Activated CD4-positive, alpha-beta T cell treated with anti-CD3 and anti-CD28 coated beads for 4 hours (primary cell): ENCODE measurements at places on chromosomes 5 and 9.

DNA sequence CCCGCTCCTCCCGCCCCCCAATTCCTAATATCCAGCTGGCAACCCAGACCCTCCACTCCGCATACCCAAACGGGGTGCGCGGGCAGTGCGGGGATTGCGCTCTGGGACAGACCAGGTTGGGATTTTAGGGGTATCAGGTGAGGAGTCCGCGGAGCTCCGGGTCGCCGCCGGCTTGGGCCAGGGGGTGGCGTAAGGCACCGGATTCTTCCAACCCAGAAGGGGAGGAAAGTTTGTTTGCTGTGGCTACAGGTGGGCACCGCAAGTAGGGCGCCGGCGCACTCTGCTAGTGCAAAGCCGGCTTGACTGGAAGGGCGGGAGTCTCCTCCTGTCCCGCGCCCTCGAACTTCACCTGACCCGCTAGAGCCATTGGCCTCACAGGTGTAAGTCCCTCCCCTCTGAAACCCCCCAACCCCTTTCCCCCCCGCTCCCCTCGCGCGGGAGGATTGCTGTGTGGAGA is 709 bp downstream of the IQGAP2 start:
- peak; percentile 58 for DNase-seq

GRCh38 chr9:6055666-6056065 is 40.2 kb upstream of the RANBP6 start:
- no peak for DNase-seq

GRCh38 chr9:2026220-2026997 is 11.3 kb downstream of the SMARCA2 start:
- DNase-seq: no peak

GRCh38 chr9:34962546-34962945 is 4.5 kb downstream of the PHF24 start:
- no peak for DNase-seq

DNA sequence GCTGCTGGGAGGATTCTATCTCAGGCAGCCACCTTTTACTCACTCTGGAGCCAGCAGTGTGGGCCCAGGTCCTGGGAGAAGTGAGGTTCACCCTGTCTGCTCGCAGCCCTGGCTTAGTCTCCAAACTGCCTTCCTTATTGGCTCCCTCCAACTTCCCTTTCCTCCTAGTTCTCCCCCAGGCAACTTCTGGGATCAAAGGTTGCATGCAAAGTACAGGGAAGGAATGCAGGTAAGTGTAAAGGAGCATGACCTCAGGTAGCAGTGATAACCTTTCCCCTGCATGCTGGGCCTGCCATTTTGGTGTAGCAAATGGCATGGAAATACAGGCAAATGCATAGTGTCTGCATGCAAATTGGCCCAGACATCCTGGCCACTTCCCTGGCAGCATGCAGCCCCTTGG is 53.8 kb upstream of the ARAP3 start:
- no peak for DNase-seq

- DNase-seq: no peak
These were observed 95.8 kb downstream of the DAPK1 start for GRCh38 chr9:87593359-87593980.

- no peak for DNase-seq
These were observed 98.5 kb downstream of the SNX18 start for GRCh38 chr5:54616031-54616430.

- no peak for DNase-seq
These were observed 7.9 kb upstream of the IER5L start for GRCh38 chr9:129185991-129186390.

DNA sequence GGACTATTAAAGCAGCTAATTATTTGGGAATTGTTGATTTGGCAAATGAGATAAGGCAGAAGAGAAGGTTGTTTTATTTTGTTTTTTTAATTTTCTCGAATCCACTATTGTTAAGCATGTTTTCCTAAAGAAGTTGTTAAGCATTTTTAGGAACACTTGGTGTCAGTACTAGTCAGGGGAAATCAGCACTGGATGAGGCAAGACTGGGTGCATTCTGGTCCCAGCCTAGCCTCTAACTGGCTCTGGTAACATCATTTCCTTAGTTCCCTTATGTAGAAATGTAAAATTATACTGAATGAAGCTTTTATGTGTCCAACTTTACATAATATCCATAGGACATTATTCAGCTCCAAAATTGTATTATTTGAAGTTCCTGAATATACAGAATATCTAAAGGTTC is 196.1 kb downstream of the PCSK5 start:
- DNase-seq: no peak

DNA sequence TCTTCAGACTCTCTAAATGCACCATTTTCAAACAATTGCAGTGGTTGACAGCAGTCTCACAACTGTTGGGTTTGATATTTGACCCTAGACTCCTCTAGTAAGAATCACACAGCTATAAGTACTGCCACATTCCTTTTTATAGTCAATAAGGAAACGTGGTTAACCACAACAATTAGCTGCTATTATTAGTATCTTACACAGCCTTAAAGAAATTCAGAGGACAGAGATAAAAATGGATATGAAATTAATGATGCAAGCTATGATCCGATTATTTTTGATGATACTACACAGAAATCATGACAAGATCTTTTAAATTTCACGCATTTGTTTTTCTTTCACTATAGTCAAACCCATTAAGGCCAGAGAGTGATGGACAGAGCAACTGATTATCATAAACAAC is 288.6 kb upstream of the C9orf72 start:
- no peak for DNase-seq

- no peak for DNase-seq
These were observed 404.6 kb downstream of the GADD45G start for GRCh38 chr9:90009447-90009846.

DNA sequence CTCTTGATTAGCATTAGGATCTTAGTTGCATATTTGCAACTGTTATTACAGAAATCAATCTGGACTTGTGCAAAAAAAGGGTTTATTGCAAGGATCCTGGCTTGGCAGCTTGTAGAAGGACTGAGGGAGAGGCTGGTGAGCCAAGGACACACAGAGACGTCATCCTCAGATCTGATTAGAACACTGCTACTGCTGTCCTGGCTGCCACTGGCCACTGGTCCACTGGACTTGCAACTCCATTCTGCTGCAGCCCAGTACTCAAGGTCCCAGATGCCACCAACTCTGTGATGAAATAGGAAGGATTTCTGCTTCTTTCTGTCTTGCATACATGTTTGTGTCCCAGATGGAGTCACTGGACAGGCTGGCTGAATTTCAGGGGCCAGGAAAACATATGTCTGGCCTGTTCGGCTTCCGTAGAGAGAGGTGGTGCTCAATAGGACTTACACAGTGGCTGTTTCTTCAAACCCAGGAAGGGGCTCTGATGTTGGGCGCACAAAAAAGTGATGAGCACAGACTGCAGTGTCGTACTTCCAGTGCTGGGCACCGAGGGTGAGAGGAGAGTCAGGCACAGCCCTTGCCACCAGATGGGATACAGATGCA is 68.9 kb upstream of the SH3PXD2B start:
- DNase-seq: no peak

- no peak for DNase-seq
These were observed 36.5 kb downstream of the WWC1 start for GRCh38 chr5:168327994-168328393.

GRCh38 chr5:172932313-172933017 is 26.8 kb upstream of the RPL26L1 start:
- peak; percentile 74 for DNase-seq

DNA sequence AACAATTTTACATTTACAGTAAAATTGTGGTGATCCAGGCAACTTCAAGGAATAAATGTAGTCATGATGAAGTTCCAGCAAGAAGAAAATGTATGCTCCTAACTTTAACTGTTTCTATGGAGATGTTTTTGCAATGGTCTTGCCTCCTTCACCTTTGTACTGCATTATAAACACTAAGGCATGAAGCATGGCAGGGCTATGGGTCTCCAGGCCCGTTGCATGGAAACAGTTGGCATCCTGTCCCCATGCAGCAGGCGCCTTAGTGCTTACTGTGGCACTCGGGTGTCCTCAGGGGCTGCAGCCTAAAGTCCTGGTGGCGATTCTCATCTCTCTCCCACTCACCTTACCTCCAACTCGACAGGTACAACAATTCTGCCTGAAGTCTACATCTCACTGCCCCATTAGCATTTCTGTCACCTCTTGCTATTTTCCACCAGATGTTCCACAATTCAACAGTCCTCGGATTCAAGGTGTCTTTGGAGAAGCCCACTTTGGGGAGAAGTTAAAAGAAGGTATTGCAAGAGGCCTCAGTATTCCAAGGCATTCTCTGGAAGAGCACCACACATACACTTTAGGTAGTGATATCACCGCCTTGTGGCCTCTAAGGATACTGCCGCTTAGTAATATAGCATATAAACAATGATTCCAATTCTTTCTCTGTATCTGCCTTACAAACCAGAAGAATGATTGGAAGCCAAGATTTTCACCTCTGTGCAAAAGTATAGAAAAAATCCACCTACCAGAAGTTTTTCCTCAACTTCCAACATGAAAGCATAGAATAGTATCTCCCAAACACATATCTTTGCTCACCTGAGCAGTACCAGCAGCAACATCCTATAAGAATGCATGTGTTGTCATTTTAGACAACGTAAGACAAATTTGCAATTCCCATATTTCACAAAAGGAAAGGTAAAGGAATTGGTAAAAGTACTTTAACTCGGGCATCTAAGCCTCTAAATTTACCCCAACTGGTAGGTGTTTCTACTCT is 5.1 kb downstream of the LIFR start:
- DNase-seq: no peak

DNA sequence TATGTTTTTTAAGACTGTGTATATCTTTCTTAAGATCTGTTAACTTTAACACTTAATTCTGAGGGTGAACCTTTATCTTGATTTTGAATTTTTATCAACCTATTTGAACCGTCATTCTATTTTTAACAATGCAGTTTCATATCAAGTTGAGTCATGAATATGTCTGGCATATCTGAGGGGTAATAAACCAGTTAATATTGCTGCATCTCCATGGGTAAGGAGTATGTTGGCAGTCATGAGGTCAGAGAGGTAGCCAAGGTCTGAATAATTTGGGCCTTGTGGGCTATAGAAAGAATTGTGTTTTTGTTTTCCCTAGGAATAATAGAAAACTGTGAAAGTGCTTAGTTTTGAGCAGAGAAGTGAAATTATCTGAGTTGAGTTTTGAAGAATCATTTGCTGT is 419.0 kb downstream of the PLK2 start:
- DNase-seq: no peak

DNA sequence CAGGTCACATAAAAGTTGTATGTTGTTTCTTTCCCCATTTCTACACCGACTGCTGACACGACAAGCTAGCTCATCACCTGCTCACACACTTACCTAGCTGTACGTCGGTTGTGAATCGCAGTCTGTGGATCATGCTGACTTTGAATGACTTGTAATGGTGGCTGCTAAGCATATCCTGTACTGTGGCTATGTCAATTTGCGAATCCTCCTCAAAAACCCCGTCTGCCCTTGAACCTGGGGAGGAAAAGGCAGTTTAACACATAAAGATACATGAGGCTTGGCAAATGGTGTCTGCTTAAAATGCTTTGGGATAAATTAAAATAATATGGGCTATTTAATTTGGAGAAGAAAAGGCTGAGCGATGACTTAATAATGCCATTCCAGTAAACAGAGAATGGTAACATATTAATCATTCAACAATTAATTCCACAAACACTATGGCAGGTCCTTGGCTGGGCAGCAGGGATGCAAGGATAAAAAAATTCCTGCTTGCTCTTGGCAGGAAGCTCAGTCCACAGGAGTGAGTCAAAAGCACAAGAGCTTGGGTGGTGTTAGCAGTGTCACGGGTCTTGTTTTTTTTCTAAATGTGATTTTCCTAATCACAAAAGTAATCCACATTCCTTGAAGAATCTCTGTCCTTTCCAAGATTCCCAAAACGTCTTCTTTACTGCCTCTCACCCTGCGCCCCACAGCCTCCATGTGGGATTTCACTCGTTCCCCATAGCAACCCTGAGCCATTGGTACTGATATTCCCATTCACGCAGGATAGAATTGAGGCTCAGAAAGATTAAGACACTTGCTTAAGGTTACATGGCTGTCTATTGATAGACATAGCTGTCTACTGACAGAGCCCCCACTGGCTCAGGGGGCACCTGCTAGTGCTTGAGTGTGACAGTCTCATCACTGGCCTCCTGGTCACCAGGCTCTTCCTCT is 222.4 kb downstream of the MAPKAP1 start:
- no peak for DNase-seq

GRCh38 chr9:36877239-36877638 is 156.8 kb downstream of the PAX5 start:
- no peak for DNase-seq

DNA sequence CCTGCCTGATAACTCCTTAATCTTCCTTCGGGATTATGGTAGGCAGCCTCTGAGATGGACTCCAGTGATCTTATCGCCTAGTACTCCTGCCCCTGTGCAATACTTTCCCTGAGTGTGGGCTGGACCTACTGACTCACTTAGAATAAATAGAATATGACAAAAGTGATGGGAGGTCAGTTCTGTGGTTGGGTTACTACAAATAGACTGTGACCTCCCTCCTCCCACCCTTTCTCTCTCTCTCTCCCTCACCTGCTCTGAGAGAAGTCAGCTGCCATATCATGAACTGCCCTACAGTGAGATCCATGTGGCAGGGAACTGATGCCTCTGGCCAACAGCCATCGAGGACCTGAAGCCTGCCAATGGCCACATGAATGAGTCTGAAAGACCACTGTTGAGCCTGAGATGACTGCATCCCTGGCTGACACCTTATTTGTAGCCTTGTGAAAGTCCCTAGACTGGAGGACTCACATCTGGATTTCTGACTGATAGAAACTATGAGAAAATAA is 31.7 kb downstream of the NRG2 start:
- no peak for DNase-seq

- no peak for DNase-seq
These were observed 99.1 kb downstream of the COL23A1 start for GRCh38 chr5:178490935-178491652.

- no peak for DNase-seq
These were observed 15.4 kb downstream of the NDUFS4 start for GRCh38 chr5:53575831-53576230.

GRCh38 chr9:124625087-124625486 is 117.9 kb upstream of the NR5A1 start:
- DNase-seq: no peak

GRCh38 chr5:109989994-109990722 is 300.4 kb downstream of the MAN2A1 start:
- no peak for DNase-seq

DNA sequence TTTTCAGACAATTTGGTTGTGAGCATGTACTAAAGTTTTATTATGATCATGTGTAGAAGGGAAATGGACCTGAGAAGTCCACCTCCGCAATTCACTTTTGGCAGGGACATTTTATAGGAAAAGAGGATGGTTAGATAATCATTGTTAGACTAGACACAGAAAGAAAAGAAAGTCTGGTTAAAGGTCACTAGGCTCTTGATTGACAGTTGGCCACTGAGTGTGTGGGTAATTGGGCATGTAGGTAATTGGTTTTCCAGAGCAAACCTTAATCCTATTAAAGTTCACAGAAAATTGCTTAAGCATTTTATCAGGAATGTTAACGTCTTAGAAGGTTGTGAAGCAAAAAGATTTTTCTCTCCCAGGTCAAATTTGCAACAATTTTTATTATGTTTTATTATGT is 158.5 kb upstream of the CLINT1 start:
- no peak for DNase-seq

GRCh38 chr5:143360755-143361154 is 42.7 kb downstream of the NR3C1 start:
- DNase-seq: no peak
